ENCODE measurements at places on chromosomes 11 and 22.
A peak's percentile ranks its signal among the peaks of the same experiment; 100 is the strongest.

GRCh38 chr11:11827272-11827671 lies 14.5 kb upstream of the USP47 start:
- DNase-seq, result no peak

GRCh38 chr11:2933375-2934020 lies 4.3 kb upstream of the PHLDA2 start:
- DNase-seq, result no peak

DNA sequence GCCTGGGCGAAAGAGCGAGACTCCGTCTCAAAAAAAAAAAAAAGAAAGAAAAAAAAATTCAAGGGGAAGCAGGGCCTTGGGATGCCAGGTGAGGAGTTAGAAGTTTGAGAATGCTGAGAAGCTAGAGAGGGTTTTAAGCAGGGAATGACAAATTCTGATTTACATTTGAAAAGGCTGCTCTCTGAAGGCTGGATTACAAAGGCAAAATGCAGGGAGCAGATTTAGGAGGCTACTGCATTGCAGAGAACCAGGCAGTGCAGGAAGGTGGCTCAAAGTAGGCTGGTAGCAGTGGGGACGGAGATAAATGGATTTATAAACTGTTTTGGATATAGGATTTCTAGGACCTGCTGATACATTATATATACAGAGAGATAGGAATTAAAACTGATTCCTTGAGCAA lies 66.6 kb downstream of the KCNC1 start:
- no peak for DNase-seq

DNA sequence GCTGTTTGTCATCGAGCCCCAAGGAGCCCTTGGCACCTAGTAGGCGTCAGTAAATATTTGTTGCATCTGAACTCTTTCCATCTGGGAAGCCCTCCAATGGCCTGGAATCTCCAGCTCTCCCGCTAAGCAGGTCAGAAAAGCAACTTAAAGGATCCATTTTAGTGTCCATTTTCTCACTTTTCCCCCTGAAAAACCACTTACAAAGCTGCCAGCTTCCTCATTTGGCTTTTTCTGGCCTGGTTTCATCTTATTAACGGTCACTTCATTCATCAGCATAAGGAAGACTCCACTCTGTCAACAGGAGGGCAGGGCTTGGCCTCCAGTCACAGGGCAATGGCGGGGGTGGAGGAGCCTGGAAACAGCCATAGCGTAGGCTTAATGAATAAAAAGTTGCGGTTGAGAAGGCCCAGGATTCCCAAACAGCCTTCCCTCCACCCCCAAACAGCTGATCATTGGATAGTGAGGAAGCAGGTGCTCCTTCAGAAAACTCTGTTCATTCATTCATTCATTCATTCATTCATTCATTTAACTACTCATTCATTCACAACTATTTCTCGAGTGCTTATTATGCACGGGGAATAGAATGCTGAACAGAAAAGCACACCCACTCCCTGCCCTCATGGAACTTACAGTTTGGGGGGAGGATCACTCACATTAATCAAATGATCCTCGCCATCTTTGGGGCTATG lies 104.5 kb upstream of the RCN1 start:
- peak; percentile 26 for DNase-seq

GRCh38 chr11:445765-446588 lies 4.1 kb upstream of the PTDSS2 start:
- DNase-seq, result no peak
